ENCODE measurements at places on chromosomes 5 and 9. TPM values are rescaled to one million over a fixed set of nuclear protein-coding genes. Genes with fewer than 3 reads are reported as not detected.

SPINK1 gene
- polyA plus RNA-seq: not detected

CFAP90 gene
- not detected for polyA plus RNA-seq

- DNase-seq: no peak
- no peak overlapping the region for H3K27ac ChIP-seq
- no peak overlapping the region for H3K4me3 ChIP-seq
Observed at GRCh38 chr5:81183811-81184748, 49.0 kb upstream of the CKMT2 start.

- no peak overlapping the region for H3K4me3 ChIP-seq
- H3K4me1 ChIP-seq: no peaks in the 10 kb centered on the region
- H3K27ac ChIP-seq: no peak overlapping the region
- H3K36me3 ChIP-seq: no peaks in the 10 kb centered on the region
- H3K27me3 ChIP-seq: no peaks in the 10 kb centered on the region
Observed at GRCh38 chr5:103829585-103829984, 267.0 kb upstream of the NUDT12 start.

- no peaks in the 10 kb centered on the region for H3K36me3 ChIP-seq
- H3K27ac ChIP-seq: no peak overlapping the region
- peaks cover 7% of the 10 kb centered on the region for H3K4me1 ChIP-seq
- H3K27me3 ChIP-seq: no peaks in the 10 kb centered on the region
Observed at GRCh38 chr5:345404-346195, 24.1 kb downstream of the AHRR start.

- no peak for DNase-seq
- no peak overlapping the region for H3K4me3 ChIP-seq
- no peaks in the 10 kb centered on the region for H3K27me3 ChIP-seq
- H3K4me1 ChIP-seq: no peaks in the 10 kb centered on the region
- H3K36me3 ChIP-seq: no peaks in the 10 kb centered on the region
- no peak overlapping the region for H3K27ac ChIP-seq
Observed at GRCh38 chr9:99881769-99882168, 24.7 kb upstream of the STX17 start.
